Cerebellar cortex (tissue), 1 donor: ENCODE measurements at places on chromosomes 13 and 19.

DNA sequence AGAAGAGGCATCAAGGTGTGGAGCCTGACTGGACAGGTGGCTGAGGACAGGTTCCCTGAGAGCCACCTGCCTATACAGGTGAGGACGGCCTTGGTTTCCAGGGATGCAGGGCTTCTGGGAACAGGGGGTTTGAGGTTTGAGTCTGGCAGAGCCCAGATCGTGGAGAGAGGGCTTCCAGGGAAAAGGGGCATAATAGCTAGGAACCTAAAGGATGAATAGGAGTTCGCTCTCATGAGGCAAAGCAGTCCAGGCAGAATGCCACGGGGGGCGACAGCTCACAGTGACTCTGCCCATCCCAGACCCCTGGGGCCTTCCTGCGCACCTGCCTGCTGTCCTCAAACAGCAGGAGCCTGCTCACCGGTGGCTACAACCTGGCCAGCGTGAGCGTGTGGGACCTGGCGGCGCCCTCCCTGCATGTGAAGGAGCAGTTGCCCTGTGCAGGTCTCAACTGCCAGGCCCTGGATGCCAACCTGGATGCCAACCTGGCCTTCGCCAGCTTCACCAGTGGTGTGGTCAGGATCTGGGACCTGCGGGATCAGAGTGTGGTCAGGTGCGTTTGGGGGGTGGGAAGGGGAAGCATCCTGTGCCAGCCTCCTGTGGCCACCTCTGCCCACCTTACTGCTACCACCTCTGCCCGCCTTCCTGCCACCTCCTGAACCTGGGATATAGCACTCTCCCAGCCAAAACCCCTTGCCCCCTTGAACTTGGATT is 12.0 kb downstream of the TLE6 start:
- DNase-seq: no peak

DNA sequence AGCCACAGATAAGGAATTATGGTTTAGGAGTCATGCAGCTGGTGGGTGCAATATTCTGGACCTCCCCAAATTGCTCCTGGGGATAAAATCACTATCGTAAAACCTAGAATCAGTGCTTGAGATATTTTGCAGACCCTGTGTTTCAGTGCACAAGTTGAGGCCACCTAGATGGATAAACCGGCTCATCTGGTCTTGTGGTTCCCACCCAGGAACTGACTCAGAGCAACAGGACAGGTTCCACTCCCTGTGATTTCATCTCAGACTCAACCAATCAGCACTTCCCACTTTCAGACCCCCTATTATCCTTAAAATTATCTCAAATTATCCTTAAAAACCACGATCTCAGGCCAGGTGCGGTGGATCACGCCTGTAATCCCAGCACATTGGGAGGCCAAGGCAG is 21.0 kb downstream of the FBXL12 start:
- no peak for DNase-seq

DNA sequence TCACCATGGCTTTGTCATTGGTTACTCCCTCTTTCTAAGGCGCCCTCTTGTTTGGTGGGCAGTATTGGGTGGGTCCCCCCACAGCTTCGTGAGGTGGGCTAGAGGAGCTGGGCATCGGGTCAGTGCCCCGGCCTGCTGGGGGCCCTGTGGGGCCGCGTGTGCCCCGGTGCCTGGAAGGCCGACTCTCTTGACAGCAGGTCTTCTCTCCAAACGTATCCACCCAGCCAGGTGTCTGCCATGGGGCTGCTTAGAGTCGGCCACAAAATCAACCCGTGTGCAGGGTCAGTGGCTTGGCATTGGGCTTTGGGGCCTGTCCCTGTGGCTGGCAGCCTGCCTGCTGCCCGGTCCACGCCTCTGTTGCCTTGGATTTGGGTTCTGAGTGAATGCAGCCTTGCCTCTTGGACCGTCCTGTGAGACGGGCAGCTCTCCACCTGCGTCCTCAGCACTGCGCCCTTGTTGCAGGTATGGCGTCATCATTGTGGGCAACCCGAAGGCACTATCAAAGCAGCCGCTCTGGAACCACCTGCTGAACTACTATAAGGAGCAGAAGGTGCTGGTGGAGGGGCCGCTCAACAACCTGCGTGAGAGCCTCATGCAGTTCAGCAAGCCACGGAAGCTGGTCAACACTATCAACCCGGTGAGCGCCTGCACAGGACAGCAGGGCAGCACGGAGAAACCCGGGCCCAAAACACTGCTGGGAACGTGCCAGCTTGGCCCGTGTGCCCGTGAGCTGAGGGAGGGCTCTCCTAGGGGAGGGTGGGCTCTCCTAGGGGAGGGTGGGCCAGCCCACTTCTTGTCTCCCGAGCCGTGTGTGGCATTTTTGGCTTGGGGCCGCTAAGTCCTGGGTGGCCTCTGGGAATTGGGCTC is 31.4 kb downstream of the UPF1 start:
- DNase-seq: no peak

GRCh38 chr19:23787106-23787505 is 28.4 kb upstream of the ZNF681 start:
- DNase-seq: no peak

DNA sequence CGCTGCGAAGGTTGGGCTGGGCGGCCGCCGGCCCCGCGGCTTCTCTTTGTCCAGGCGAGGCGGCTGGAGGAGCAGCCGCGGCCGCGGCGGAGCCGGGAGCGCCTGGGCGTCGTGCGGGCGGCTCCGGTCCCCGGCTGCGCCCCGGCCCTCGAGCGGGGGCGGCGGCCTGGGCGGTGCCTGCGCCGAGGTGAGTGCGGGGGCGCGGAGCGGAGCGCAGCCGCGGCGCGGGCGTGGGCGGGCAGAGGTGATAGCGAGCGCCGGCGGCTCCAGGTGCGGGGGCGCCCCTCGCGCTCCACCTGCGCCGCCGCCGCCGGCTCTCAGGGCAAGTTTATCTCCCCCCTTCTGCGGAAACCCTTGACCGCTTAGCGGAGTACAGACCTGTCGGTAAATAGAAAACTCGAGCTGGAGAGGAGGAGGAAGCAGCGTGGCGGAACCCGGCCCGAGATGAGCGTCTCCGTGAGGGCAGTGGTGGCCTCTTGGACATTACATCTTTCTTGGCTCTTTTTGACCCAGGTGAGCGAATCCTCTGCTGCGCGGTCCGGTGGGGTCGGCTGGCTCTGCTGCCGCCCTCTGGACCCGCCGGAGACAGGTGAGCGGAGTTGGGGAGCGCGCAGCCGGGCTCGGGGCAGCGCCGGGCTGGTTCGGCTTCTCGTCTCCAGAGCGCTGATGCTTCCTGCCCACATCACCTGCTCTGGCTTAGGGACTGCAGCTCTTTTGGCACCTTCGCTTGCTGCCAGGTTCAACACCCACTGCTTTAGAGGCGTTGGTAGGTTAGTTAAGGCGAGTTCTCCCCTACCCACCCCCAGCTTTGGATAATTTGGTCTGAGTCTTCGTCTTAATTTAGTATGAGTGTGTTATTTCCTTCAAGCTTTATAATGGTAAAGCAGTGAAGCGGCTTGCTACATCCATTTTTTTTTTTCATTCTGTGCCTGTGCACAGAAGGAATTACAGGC is at the start of gene MTUS2:
Gene MTUS2, plus strand, starts transcription at position 241 of the 953 bp plus-strand sequence.
- peak; percentile 75 for DNase-seq

DNA sequence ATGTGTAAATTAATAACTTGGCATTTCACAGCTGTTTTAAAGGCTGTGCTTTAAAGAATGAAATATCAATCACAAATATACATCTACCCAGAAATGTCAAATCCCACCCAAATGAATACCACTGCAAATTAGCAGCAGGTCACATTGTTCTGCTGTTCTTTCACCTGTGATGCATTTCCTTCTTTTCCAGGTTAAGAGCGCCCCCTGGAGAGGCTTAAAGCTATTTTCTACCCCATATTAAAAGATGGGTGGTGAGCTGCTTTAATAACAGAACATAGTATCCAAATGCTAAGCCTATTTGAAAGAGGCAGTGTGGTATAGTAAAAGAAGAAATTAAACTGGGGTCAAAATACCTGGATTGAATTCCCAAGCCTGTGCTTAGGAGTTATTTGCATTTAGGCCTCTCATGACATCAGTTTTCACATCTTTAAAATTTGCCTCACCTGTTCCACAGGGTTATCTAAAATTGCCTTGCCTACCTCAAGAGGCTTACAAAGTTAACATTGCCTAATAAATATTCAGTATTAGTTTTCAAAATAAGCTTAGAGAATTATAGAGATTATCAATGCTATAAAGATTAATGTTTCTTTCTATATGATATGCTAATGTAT is 396.9 kb upstream of the SLITRK5 start:
- DNase-seq: peak; percentile 52

DNA sequence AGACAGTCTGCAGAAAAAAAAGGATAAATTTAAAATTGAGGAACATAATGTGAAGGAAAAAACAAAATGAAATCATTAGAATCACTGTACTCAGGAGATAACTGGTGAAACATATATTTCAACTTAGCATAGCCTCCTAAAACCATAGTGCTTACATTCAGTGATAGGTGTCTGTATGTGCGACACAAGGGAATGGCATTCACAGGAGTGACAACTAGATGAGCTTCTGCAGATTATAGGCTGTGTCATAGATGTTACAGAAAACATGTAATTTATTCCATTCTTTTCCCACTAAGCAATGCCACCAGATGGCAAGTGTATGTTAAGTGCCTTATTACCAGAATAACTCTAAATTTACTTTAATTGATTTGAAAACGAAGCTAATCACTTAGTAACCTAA is 960.0 kb upstream of the PCDH20 start:
- DNase-seq: no peak

GRCh38 chr19:18388960-18389725 is 3.2 kb downstream of the GDF15 start:
- DNase-seq: no peak

GRCh38 chr13:108963276-108963810 is 333.9 kb downstream of the MYO16 start:
- no peak for DNase-seq

- peak; percentile 89 for DNase-seq
Observed at GRCh38 chr13:19959831-19960652, 1.5 kb downstream of the ZMYM2 start.

DNA sequence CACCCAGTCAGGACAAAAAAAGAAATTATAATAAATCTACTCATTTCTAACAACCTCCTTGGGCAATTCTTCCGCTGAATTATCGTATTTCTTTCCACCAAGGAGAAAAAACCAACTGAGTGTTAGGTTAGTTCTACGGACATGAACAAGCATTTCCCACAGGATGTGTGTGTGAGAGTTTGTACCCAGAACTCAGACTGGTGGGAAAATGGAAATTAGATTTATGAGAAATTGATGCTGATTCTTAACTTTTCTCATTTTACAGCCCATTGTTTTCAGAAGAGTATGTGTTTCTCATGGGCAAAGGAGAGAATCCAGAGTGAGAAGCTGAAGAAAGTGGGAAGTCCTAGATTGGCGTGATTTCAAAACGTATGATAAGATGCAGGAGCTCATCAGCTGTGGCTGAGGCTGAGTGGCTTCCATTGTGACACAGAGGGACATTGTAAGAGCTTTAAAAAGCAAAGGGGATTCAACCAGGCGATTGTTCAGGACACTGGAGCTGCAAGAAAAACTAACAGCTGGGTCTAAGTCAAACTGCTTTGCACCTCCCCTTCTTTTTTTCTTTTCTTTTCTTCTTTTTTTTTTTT is 184.7 kb upstream of the ARGLU1 start:
- DNase-seq: no peak
